Right ventricle myocardium inferior (tissue), 1 donor: ENCODE measurements at places on chromosomes 6 and 20. TPM values are rescaled to one million over a fixed set of nuclear protein-coding genes. Genes with fewer than 3 reads are reported as not detected.
A peak's percentile ranks its signal among the peaks of the same experiment; 100 is the strongest.

WFDC12 gene
- total RNA-seq = not detected

POPDC3 gene
- 47.8 TPM for total RNA-seq

SENP6 gene
- 53.9 TPM for total RNA-seq

TSBP1 gene
- total RNA-seq = not detected

PDYN gene
- total RNA-seq = not detected

- DNase-seq = no peak
These were observed 110.3 kb downstream of the TBC1D32 start for GRCh38 chr6:121223930-121224329.

DNA sequence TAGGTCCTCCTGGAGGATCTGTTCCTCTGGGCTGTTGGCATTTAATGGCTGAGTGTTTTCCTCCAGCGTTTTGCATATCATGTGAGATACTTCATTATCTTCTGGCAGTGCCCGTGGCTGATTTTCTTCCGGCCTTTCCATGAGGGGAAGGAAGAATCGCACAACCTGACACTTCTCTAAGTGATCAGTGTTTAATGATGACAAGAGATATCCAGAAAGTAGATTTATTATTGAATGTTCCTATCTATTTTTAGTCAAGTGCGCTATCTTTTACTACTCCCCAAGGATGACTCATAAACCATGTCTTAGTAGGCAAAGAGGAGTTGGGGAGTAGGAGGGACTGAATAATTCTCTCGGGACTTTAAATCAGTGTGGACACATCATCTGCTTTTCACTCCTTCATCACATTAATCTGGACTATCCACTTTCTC is 149.7 kb downstream of the PLCB4 start:
- DNase-seq = no peak

- no peak for DNase-seq
These were observed 40.6 kb upstream of the ECHDC1 start for GRCh38 chr6:127383988-127384387.

- peak; percentile 64 for DNase-seq
These were observed 1.1 kb downstream of the PTPRK start for GRCh38 chr6:128519132-128519930.

- DNase-seq = no peak
These were observed 9.3 kb downstream of the COL9A3 start for GRCh38 chr20:62825986-62826645.

DNA sequence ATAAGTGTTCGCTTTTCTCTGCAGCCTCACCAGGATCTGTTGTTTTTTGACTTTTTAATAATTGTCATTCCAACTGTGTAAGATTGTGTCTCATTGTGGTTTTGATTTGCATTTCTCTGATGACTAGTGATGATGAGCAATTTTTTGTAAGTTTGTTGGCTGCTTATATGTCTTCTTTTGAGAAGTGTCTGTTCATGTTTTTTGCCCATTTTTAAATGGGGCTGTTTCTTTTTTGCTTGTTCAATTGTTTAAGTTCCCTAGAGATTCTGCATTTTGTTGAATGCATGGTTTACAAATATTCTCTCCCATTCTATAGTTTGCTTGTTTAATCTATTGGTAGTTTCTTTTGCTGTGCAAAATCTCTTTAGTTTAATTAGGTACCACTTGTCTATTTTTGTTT is 295.9 kb downstream of the PACRG start:
- DNase-seq = no peak

GRCh38 chr6:110674096-110674495 is 141.2 kb downstream of the CDK19 start:
- no peak for DNase-seq

- no peak for DNase-seq
These were observed 36.8 kb downstream of the PLN start for GRCh38 chr6:118584911-118585310.
